CD4-positive, CD25-positive, alpha-beta regulatory T cell (primary cell): ENCODE measurements at places on chromosomes 16 and 17. TPM values are rescaled to one million over a fixed set of nuclear protein-coding genes. Genes with fewer than 3 reads are reported as not detected.

Gene CACNG3
- not detected for total RNA-seq

Gene MT1G
- not detected for total RNA-seq

GRCh38 chr16:23836404-23837311, 875 bp downstream of the PRKCB start:
- DNase-seq, result peak; percentile 53

GRCh38 chr16:81638286-81638945, 140.7 kb upstream of the PLCG2 start:
- no peak for DNase-seq

DNA sequence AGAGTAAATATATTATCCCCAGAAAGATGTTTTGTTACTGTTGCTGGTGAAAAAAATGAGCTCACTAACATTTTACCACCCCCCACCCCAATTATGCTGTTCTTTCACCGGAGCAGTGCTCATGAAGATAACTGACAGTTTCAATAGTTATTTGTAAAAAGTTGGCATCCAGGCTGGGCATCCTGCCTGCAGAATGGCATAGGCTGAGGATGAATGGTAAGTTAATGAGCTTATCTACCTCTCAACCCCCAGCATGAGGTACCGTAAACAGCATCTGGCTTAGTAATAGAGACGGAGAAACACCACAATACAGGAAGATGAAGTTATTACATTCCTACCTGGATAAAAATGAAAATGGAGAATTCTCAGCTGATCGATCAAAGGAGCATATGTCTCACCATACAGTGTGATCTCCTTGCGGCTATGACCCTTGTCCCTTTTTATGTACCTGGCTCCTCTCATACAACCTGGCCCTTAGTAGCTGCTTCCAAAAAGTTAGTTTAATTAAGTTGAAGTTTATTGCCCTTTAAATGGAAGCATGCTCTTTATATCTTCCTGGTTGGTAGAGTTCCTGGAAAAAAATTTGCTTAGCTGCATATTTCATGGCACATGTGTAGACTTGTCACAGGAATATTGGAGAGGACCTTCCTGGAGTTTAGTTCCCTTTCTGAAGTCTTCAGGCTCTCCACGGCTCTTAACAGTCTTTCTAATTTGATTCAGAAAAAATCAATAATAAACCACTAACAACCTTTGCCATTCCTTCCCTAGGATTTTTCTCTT, 61.2 kb upstream of the MPHOSPH6 start:
- no peak for DNase-seq
